ENCODE measurements at places on chromosomes 1 and 21.

DNA sequence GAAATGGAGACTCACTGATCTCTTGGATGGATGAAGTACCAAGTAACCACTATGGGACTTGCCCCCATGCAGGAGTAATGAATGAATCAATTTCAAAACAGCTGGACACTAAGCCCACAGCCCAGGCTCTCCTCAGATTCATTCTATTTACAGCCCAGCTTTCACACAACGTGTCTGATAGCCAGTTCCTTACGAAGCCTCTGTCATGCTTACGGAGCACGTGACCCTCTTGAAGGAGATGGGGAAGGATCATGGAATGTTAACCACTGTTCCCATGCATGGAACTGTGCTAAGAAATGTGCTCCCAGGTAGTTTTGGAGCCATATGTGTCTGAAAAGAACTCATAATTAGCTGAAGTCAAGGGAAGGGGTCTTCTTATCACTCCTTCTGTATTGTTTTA is 124.1 kb downstream of the KIF26B start:
- DNase-seq, result no peak

- peak; percentile 45 for DNase-seq
These were observed 77.6 kb downstream of the DDR2 start for GRCh38 chr1:162709870-162710269.

GRCh38 chr1:16386454-16387113 is 19.5 kb downstream of the SZRD1 start:
- peak; percentile 81 for DNase-seq

DNA sequence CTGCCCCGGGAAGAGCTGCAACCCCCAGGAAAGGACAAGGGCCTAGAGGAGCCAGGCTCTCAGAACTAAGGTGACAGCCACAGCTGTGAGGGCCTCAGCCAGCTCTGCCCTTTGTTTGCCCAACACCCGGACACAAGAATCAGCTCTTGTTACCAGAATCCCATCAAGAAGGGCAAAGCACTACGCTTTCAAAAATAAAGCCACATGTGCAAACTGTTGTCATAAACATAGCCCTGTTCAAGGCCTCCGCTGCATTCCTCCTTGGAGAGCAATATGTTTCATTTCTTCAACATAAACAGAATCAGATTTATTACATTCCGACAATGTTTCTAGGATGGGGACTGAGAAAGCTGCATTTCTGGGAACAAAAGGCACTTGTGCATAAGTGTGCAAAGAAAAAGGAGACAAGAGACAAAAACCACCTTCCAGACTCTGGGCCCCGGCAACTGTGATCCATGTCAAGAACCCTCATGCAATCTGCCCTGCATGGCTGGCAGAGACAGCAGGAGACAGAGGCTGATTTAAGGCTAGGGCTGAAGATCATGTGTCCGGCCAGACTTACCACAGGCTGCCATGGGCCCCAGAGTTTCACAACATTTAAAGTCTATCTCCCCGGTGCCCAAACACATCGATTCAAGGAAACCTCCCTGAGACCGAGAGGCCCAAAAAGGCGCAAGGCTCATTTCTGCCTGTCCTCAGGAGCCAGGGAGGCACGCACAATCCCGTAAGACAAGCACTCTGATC is 71.0 kb downstream of the SSBP3 start:
- DNase-seq, result peak; percentile 88

GRCh38 chr1:100597784-100598183 is 59.8 kb downstream of the GPR88 start:
- DNase-seq, result peak; percentile 43

DNA sequence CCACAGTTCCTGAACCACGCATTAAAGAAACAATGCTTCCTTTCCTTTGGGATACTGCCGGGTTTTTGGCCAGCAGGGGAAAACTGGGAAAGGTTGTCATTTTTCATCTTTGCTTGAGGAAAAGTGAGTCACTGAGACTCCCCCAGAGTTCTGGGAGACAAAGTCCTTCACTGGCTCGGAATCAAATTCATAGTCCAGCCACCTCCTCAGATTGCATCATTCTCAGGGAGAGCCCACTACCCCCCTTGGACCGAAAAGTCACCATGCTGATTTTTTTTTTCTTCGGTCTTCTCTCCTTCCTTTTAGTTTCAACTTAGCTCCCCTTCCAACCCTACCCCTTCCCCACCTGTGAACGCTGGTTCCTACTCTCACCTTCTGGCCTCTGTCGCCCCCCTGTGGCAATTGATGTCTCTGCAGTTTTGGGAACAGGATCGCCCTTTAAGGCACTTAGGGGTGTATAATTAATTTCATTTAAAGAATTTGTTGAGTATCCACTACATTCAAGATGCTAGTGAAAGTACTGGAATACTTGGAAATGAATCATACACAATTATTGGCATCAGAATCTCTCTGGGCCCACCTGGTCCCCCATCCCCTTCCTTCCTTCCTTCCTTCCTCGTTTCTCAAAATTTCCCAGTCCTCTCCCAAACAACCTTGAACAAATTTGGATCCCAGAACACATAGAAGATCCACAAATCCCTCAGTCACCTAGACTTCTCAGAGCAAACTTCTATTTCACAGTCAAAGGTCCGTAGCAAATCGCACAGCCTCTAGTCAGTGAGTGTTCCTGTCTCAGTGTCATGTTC is 6.9 kb downstream of the ACKR1 start:
- peak; percentile 29 for DNase-seq

GRCh38 chr1:224203243-224204016 is 20.4 kb downstream of the DEGS1 start:
- peak; percentile 87 for DNase-seq

DNA sequence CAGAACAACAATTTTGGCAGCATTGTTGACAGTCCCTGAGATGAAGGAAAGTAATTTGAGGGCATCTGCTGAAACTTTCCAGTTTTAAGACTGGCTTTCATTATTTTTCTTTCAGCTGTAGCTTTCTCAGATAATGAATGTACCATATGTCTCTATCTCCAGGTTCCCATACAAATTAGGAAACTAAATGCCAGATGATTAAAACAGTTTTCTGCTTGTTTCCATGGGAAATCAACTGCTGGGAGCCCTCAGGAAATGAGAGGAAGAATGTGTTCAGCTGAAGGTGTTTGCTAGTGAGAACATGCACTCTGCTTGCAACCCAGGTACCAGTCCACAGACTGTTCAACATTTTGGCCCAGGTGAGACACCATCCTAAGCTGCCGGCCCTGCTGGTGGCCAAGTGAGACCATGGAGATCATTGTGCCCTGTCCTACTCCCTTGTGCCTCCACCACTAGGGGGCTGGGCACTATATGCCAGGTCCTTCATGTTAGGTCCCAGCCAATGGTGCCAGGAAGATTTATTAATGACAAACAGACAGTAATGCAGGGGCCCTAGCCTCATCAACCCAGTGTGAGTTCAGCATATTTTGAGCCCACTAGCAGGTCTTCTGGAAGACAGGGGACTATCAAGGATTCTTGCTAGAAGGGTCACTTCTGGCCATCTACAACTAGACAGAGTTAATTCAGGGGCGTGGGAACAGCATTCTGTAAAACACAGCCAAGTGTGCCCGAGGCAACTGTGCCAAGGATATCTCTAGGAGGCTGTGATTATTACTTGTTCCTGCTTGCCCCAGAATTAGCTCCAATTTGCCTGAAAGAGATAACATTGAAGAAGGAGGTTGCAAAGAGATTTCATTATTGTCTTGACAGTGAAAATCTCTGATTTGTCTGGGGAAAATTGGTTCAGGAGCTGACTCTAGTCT is 17.0 kb upstream of the LRRC8C start:
- peak; percentile 31 for DNase-seq

- DNase-seq, result no peak
These were observed 25.8 kb upstream of the ZNF648 start for GRCh38 chr1:182087304-182087703.

Data from EH (cell line).